Caki2 (cell line): ENCODE measurements at places on chromosomes 13 and 19.

DNA sequence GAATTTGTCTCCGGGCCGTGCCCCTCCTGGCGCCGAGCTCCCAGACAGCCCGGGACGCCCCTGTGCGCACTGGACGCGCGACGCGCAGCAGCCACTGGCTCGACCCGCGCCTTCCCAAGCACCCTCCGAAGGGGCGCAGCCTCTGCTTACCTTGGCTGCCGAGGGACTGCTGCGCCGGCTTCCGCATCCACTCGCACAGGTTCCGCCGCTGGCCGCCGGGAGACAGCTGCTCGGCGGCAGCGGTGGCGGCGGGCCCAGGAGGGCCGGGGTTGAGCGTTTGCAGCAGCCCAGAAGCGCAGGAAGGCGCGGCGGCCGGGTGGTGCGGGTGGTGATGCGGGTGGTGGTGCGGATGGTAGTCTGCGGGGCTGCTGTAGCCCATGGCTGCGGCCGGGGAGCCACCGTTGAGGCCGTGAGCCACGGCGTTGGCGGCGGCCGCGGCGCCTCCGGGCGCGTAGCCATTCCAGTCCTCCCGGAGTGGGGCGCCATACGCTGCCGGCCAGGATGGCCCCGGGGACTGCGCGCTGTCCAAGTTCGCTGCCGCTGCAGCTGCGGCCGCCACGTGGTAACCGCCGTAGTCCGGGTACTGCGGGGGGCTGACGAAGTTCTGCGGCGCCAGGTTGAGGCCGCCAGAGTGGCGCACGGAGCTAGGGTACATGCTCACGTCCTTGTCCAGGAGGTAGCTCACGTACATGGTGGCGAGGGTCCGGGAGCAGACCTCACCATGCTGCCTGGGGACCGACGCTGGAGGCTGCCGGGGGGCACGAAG, 616 bp downstream of the CDX2 start:
- DNase-seq, result no peak

DNA sequence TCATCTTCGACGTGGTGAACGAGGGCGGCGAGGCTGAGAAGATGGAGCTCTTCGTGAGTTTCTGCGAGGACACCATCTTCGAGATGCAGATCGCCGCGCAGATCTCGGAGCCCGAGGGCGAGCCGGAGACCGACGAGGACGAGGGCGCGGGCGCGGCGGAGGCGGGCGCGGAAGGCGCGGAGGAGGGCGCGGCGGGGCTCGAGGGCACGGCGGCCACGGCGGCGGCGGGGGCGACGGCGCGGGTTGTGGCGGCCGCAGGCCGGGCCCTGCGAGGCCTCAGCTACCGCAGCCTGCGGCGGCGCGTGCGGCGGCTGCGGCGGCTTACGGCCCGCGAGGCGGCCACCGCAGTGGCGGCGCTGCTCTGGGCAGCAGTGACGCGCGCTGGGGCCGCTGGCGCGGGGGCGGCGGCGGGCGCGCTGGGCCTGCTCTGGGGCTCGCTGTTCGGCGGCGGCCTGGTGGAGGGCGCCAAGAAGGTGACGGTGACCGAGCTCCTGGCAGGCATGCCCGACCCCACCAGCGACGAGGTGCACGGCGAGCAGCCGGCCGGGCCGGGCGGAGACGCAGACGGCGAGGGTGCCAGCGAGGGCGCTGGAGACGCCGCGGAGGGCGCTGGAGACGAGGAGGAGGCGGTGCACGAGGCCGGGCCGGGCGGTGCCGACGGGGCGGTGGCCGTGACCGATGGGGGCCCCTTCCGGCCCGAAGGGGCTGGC, 52.6 kb downstream of the MAP4K1 start:
- DNase-seq, result no peak

- no peak for DNase-seq
Observed at GRCh38 chr13:104740641-104741222, 1674.5 kb upstream of the SLC10A2 start.

DNA sequence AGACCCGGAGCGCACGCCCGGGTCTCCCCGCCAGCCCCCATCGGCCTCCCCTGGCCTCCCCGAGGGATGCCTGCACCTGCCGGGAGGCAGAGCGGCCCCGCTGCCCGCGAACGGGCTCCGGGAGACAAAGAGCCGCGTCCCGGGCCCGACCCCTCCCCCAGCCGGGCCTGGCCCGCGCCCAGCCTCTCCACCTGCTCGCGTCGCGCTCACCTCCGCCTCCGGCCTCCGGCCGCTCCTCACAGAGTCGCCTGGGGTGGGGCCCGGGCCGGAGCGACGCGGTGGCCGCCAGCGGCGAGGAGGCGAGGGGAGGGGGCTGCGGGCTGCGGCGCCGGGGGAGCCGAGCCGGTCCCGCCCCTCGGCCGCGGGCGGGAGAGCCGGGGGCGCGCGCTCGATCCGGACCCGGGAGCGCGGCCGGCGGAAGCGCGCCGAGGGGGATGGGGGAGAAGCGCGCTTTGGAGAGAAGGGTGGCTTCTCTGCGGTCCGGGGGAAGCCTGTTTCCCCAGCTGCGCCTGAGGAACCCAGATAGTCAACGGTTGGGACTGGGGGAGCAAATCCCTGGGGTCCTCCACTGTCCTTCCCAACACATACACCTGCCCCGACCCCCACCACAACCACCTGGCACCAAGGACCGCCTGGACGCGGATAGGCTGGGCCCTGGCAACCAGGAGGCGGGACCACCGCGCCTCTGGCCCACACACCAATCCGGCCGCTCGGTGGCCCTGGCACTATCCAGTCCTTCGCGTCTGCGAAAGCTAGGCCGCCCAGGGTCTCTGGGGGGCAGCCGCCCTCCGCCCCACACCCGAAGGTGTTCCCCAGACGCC, at the start of gene PRR36:
PRR36 (minus strand) TSS at position 315 of the 821 bp plus-strand sequence. CDS start 701 bp downstream, outside the sequence.
- no peak for DNase-seq

- peak; percentile 12 for DNase-seq
Observed at GRCh38 chr19:3618144-3618810, 8.3 kb downstream of the CACTIN start.

- no peak for DNase-seq
Observed at GRCh38 chr19:6216996-6217751, 62.6 kb downstream of the MLLT1 start.

DNA sequence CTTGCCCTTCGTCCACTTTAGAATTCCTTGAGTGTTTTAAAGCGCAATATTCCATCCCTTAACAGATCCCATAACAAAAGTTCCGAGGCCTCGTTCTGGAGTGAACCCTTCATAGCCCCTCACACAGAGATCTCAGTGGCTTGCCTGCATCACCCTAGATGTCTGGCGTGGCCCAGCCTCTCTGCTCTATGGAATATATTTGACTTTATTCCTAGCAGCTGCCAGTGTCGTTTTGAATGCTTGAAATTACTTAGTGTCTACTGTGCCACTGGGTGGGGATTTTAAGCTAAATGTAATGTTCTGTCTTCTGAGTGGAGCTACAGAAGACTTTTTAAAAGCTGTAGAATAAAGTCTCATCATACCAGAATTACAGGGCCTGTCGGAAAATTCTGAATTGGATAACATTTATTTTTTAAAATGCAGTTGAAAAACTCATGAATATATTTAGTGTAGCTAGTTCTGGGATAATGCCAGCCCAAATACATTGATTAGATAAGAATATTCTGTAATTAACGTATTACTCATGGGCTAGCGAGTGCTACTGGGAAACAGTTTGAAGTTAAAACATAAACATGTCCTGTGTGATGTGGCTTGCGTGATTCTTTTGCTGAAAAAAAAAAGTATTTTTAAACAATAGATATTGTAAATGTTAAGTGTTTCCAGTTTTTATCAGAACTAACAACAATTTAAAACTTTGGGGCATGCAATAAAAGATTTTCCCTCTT, 111.8 kb downstream of the ESD start:
- no peak for DNase-seq

DNA sequence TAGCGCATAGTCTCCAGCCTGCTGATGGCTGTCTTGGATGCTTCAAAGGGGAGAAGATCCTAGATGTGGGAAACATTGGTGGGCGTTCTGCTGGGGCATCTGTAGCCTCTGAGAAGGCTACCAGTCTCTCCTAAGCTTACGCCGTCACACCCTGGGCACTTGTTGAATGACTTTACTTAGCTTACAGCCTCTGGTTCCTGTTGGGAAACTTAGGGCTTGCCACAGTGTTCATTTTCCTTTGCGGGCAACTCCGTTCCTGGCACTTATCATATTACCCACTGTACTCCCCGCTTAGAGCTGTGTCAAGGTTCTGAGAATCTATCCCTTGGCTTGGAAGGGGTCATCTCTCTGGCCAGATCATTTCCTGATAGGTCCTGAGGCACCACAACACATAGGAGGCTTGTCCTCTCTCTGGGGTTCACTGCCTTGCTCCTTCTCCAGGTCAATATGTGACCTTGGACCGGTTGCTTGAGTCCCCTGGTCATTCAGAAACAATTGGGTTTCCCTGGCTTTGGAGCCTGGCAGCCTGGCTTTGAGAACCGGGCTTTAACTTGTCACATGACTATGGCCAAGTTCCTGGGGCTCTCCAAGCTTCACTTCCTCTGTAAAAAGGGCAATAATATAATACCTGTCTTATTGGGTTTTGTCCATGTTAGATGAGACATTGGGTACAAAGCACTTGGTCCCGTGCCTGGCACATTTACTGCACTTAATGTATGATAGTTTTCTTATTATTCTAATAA, 20.5 kb upstream of the ALOX5AP start:
- DNase-seq, result no peak

DNA sequence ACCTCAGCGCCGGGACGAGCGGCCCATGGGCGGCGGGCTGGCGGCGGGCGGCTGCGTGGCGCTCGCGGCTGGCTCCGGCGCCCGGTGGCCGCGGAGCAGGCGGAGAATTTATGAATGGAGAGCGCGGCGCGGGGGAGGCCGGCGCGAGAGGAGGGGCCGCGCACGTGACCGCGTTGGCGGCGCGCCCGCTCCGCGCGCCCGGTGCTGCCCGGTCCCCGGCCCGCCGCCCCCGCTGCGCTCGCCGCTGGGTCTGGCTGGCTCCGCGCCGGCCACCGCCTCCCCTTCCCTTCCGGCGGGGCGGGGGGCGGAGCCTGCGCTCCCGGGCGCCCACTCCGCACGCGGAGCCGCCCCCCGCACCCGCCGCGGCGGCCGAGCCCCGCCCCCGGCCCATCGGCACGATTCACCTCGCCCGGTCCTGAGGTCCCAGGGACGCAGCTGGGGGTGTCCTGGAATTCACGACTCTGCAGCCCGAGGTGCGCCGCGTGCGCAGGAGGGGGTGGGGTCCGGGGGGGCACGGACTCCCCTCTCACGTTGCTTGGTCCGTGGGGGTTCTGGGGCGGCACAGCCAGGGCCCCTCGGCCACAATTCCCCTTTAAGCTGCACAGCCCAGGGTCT, at the start of gene CBARP:
CBARP (minus strand) TSS at position 252 of the 615 bp plus-strand sequence. CDS start 1,905 bp downstream, outside the sequence.
- no peak for DNase-seq

DNA sequence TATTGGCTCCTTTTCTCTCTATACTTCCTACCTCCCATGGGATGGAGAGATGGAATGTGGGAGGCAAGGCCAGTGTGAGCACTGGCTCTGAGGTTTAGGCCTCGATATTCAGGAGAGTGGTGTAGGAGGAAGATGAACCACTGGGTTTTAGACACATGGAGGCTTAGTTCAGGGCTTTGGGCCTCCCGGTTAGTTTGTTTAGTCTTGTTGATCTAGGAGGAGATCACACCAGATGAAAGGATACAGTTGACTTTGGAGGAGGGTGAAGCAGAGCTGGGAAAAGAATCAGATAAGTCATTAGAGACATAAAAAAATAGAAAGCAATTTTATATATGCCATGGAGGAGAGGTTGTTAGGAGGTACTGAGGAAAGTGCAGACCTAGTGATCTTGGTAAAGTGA, 30.9 kb downstream of the RNASEH2B start:
- no peak for DNase-seq

- no peak for DNase-seq
Observed at GRCh38 chr13:39406688-39407087, 196.3 kb downstream of the LHFPL6 start.

DNA sequence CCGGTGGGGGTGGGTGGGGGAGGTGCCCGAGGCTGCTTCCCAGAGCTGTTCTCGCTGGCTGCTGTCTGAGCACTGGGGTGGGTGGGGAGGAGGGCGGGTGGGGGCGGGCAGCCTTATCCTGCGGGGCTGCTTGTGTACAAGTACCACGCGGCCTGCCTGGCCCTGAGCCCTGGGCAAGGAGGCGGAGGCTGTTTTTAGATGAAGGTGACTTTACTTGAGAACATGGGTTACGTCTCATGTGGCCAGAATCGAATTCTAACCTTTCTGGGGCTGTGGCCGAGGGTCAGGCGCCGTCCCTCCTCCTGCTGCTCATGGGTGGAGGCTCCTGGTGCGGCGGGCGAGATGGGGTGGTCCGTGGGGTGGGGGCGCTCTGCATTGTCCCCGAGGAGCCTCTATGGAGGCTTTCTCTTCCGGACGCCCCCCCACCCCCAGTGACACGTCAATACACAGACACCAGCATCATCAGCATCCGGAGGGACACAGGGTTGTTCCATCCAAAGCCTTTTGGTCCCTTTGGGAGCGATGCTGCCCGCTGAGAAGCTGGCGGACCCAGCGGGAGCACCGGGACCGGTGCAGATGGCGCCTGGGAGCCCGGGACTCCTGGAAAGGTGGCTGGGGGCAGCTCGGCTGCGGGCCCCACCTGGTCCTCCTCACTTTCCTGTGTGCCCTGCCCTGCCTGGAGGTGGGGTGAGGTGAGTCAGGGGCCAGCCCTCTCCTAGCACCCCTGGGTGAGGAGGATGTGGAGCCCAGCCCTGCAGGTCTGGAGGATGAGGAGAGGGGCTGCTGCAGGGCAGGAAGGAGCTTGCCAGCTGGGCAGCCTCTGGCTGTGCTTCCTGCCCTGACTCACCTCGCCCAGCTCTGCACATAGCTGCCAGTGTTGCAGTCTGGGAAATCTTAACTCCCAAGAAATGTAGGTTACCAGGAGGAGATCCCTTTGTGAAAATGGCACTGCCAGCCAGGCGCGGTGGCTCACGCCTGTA, 3.4 kb downstream of the BSG start:
- no peak for DNase-seq

DNA sequence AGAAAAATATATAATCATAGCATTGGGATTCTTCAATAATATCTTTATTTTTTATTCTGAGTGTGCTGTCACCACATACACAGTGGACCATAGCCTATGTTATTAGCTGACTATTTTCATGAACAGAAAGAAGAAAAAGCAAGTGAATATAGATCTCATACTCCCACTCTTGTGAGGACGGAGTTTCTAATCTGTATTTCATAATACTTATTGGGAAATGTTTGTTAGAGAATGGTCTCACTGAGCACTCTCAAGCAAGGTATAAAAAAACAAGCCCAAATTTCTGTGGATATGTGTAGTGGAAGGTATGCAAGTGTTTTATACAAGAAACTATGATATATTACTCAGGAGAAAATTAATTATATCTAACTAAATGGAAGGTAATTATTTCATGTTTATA, 1218.1 kb downstream of the SLITRK1 start:
- DNase-seq, result no peak

GRCh38 chr13:109141706-109142105, 512.3 kb downstream of the MYO16 start:
- DNase-seq, result no peak

DNA sequence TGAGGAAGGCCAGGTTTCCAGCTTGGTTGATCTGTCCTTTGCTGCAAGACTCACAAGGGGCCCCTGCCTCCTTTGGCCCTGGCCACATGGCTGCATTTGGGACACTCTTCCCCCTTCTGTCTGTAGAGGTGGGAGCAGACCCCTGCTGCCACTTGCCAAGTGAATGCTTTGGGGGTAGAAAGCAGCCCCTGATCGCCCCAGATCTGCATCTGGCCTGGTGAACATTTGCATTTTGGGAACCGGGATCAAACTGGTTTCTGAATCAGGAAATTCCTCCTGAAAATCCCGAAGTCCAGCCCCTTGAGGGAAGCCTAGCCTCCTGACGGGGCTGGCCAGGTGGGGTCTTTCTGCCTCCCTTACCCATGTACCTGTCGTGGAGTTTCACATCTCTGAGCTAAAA, 14.9 kb downstream of the DPF1 start:
- no peak for DNase-seq

GRCh38 chr13:91278291-91278690, 69.2 kb upstream of the MIR17HG start:
- DNase-seq, result no peak

- peak; percentile 25 for DNase-seq
Observed at GRCh38 chr13:41916173-41916954, 44.5 kb downstream of the VWA8 start.
